Ovary (tissue), 10 donors: ENCODE measurements at places on chromosomes 5 and 9. TPM values are rescaled to one million over a fixed set of nuclear protein-coding genes. Genes with fewer than 3 reads are reported as not detected.

DNA sequence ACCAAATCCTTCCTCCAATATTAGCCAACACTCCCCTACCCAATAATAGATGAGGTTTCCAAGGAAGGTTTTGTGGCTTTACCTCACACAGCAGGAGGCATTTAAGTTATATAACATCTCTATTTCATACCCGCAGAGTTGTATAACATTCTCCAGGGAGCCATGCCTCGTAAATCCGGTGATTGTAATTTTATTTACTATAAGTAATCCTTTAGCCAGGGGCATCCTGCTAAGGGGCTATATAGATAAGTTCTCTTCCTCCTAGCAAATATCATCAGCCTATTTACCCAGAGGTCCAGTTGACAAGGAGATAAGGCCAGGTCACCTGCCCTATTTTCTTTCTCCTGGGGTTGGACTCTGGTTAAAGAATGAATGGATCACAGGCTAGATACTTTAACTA, 2051.0 kb downstream of the EFNA5 start:
- no peak overlapping the region for H3K27ac ChIP-seq
- H3K4me3 ChIP-seq, result no peak overlapping the region
- no peaks in the 10 kb centered on the region for H3K36me3 ChIP-seq
- no peak for DNase-seq
- no peaks in the 10 kb centered on the region for H3K27me3 ChIP-seq

DNA sequence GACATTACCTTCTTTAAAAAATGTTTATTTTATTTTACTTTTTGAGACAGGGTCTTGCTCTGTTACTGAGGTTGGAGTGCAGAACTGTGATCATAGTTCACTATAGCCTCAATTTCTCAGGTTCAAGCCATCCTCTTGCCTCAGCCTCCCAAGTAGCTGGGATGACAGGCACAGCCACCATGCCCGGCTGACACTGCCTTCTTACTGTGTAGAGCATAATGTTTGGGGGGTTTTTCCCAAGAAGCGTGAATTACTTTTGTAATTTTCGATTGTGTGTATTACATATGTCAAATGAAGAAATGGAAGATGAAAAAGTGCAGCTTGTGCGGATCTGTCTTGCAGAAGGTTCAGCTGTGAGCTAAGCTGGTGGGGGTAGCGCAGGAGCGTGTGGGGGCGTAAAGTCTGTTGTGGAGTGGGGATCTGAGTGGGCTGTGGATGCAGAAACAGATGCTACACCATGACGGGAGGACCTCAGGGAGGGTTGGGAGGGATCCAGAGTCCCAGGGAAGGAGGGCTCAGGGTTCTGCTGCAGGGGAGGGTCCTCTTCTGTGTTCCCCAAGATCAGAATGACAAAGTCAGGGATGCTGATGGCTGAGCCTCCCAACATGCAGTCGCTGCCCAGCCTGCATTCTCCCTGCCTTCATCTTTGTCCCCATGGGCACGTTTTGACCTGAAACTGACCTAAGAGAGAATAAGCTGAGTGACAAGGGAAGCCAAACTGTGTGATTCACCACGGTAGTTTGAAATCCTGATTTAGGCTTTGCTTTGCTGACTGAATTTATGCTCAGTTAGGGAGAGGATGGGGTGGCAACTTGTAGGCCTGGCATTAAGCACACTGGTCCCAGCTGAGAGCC, 6.8 kb upstream of the ANKRD33B start:
- H3K4me3 ChIP-seq, result no peak overlapping the region
- no peaks in the 10 kb centered on the region for H3K27me3 ChIP-seq
- no peaks in the 10 kb centered on the region for H3K4me1 ChIP-seq
- H3K27ac ChIP-seq, result no peak overlapping the region

DNA sequence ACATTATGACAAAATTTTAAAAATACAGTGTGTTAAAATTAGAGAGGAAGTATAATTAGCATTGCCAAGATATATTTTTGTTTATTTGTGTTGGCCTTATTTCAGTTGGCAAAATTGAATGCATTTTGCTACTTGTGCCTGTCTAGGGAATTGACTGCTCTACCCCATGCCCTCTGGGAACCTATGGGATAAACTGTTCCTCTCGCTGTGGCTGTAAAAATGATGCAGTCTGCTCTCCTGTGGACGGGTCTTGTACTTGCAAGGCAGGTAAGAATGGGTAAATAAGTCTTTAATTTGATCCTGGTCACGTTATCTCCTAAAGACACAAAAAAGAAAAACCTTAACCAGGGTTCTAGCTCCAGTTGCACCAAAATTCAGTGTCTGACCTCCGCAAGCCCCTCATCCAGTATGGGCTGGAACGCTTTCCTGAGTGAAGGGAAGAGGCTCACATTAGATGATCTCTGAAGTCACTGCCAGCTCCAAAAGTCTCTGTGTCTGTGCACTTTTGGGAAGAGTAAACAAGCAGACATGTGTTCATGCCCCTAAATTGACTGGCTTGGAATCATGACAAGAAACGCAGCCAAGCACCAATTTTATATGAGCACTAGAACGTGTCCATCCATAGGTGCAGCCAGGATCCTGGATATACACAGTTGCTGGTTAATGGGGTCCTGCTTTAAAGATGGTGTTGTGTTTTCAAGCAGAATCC, 98.3 kb upstream of the PRRC1 start:
- no peak overlapping the region for H3K27ac ChIP-seq
- DNase-seq, result no peak
- no peaks in the 10 kb centered on the region for H3K36me3 ChIP-seq
- H3K27me3 ChIP-seq, result no peaks in the 10 kb centered on the region
- H3K4me3 ChIP-seq, result no peak overlapping the region

Gene TPPP
- total RNA-seq, result 4.8 TPM

GRCh38 chr9:134566196-134566847, 75.3 kb upstream of the COL5A1 start:
- no peaks in the 10 kb centered on the region for H3K36me3 ChIP-seq
- no peak for DNase-seq
- no peak overlapping the region for H3K4me3 ChIP-seq
- no peak overlapping the region for H3K27ac ChIP-seq
- H3K4me1 ChIP-seq, result no peaks in the 10 kb centered on the region
- H3K27me3 ChIP-seq, result no peaks in the 10 kb centered on the region

DNA sequence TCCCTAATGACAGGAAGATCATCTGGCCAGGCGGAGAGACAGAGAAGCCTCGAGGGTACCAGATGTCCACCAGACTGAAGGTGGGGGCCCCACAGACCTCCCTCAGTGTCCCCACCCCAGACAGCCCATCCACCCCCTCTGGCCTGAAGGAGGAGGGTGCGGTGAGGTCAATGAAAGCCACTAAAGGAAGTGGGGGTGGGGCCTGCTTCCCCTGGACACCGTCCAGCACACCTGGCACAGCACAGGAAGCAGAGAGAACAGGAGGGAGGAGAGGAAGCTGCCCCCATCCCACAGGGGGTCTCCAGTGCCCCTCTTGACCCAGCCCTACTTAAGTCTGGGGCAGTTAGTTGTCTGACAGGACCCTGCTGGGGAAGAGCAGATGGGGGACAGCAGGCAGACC, 11.2 kb downstream of the LRRC26 start:
- H3K4me3 ChIP-seq, result no peak overlapping the region
- peaks cover 6% of the 10 kb centered on the region for H3K4me1 ChIP-seq
- DNase-seq, result no peak
- no peak overlapping the region for H3K27ac ChIP-seq
